ENCODE measurements at places on chromosomes 1 and 21.

GRCh38 chr21:34803782-34804370 is 135.1 kb downstream of the CLIC6 start:
- no peak for DNase-seq

DNA sequence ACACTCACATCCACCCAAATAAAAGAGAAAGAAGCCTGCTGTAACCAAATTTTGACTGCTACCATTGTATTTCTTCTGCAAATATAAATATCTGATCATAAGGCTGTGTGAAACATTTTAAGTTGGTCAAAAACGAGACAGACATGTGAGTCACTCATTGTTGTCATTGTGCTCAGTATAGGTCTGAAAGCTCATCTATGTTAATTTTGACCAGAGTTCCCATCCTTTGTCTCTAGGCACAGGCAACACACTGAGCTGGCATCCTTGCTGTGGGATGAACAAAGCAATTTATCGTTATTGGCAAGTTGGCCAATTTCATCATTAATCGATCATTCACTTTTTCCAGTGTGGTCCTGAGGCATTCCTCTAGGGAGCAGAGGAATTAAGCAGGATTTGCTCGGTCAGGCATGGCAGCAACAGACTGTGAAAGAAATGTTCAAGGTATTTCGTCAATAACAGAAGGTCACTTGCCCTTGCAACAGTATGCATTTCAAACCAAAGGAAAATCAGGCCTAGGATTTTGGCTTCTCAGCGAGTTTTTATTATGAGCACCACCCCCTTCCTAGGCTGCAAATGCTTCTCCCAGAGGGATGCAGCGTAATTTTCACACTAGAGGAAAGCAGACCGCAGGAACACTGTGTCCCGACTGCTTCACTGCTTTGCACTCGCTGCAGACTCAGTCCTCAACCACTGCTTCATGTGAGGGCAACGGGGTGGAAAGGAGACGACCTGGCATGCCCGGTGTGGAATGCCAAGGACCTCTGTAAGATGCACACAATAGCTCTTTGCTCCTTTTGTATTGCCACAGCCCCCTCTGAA is 87.9 kb upstream of the SMYD2 start:
- no peak for DNase-seq

- no peak for DNase-seq
Observed at GRCh38 chr1:201485184-201485774, 16.3 kb upstream of the PHLDA3 start.

DNA sequence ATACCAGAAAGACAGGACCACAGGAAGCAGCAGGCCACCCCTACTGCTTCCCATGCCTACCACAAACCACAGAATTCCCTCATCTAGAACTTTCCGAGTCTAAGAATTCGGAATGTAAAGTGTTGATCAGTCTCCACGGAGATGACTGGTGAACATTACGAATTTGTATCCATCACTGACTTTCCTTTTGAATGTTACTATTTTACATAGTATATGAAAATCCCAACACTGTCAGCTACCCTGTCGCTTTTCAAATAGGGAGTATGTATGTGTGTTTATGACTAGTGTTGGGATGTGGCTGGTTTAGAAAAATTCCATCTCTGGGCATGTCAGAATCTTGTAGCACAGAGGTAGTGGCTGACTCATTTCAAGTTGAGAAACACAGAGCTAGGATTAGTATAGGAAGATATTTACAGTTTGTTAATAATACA is 118.2 kb downstream of the COQ8A start:
- no peak for DNase-seq

- DNase-seq = no peak
Observed at GRCh38 chr1:62435231-62436038, 1.4 kb upstream of the USP1 start.

DNA sequence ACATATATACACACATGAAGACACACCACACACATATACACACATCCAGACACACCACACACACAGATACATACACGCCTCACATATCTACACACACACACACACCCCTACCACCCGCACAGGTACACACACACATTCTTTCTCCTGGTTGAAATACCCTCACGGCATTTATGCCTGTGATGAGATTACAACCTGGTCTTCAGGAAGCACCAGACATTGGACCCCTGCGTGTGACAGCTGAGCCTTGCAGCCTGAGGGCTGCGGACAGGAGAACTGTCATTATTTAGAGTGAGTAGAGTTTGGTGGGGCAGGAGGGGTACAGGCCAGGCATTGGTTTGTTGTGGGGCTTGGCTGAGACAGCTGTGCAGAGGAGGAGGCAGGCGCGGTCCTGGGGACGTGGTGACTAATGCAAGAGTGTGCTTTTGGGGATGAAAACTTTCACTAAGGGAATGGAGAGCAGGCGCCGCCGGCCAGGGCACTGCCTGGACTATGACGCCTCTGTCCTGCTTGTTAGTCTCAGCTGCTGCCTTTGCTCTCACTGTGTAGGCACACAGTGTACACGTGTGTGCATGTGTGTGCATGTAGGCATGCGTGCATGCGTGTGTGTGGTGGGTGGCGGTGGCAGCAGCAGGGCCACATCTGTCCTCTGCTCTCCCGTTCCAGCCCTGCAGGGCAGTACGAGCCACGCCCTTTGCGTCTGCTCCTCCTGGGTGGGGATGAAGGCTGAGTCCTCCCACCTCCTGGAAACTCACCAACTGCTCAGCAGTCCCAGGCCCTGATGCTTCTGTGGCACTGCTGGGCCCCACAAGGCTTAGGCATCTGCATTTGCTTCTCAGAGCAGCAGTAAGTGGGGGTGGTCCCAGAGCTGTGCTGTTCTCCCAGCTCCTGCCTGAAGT is 57.6 kb downstream of the SPSB1 start:
- no peak for DNase-seq

DNA sequence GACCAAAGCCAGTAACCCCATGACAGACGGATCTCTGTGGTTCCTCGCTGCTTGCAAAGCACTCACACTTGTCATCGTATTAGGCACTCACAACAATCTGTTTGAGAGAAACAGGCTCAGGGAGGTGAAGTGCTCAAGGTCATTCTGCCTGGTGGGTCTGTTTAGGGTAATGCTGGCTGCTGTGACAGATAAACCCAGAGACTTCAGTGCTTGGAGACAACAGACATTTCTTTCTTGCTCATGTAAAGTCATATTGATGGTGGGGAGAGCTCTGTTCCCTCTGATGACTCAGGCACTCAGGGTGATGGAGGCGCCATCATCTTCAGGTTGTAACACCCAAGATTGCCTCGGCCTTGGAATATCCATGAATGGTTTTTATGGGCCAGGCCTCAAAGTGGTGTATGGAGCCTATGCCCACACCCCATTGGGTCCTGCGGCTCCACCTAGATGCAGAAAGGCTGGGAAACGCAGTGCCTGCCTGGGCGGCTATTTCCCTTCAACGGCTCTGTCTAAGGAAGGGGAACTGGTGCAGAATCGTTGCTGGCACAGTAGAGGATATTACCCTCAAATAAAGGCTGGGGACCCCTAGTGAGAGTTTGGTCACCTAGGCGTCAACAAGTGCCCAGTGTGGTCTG is 71.6 kb upstream of the SELENON start:
- no peak for DNase-seq

- DNase-seq = no peak
Observed at GRCh38 chr1:109927911-109928321, 17.3 kb downstream of the CSF1 start.

- DNase-seq = no peak
Observed at GRCh38 chr1:184624051-184624450, 130.6 kb downstream of the EDEM3 start.

DNA sequence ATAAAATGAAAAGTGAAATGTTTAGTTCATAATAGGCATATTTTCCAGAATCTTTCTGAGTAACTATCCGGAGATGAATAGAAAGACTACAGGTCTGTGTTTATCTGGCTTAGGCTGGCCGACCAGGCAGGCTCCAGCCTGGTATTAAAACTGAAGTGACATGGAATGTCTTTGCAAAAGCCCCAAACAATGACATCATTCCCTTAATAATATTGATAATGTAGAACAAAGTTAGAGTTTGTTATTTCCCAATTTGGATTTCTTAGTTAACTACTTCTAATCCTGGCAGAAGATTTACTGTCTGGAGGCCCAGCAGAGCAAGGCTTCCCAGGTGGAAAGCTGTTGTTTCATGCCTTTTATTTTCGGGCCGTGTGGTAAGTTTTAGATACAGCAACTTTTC is 207.7 kb downstream of the GREM2 start:
- DNase-seq = no peak

GRCh38 chr1:20194757-20195461 is 8.6 kb upstream of the PLA2G2C start:
- DNase-seq = peak; percentile 62

- DNase-seq = peak; percentile 51
Observed at GRCh38 chr1:11784993-11785769, 20.6 kb downstream of the MTHFR start.

DNA sequence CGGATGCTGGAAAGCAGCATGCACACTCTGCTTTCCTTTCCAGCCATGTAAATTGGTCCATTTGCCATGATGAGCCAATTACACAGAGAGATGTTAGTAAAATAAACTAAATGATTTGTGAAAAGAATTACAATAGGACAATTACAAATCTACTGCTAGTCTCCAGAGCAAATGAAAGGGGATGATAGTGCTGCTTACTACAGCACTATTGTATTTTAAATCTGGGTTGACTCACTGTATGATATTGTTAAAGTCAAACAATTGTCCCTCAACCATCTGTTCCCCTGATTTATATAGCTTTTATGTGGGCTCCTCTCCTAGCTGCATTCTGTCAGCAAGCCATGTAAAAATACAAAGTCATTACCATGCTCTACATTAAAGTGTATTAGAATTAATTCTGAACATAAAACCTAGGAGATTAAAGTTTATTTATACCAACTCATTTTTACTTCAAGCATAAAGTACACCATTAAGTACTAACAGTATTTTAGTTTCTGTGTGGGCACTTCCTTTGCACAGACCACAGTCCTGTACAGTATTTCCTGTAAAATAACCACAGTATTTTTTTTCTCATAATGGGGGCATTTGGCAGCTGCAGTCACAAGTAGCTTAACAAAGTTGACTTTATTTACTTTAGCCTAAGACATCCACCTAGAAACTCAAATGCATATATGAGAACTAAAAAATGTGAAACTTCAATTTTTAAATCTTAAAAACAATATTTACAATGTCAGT is 135.8 kb downstream of the VAV3 start:
- no peak for DNase-seq

GRCh38 chr1:201348211-201348566 is 29.3 kb downstream of the TNNT2 start:
- DNase-seq = peak; percentile 64

- no peak for DNase-seq
Observed at GRCh38 chr1:23394684-23395083, 25.0 kb upstream of the ZNF436 start.

DNA sequence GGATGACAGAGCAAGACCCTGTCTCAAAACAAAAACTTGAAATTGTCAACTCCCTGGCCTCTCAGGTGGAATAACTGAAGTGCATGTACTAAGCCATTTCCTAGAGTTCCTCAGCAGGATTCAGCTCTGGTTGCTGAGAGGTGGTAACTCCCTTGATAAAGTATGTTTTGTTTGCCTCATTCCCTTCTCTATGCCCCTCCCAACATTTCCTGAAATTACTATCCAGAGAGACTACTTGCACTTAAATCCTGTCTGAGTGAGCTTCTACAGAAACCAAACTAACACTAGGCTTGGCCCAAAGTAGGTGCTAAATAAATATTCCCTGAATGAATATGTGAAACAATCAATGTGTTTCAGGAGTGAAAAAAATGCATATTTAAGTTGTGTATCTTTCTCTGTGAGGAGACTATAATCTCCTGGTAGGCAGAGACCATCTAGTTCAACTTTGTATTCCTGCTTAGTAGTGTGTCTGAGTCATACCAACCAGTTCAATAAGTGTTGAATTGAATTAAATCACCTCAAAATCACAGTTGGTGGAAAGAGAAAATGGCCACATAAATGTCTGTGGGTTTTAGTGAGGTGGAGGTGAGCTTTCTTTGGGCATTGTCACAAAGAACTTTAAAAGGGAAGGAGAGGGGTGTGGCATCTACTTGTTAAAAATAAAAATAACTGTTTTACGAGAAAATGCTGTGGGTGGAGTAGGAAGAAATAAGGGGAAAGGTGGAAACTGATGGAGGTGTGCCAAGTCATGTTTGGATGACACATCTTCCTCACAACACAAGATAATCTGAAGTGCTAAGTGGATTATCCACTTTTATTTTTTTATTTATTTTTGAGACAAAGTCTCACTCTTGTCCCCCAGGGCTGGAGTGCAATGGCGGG is 12.6 kb downstream of the RIMKLA start:
- no peak for DNase-seq

GRCh38 chr1:78052685-78053405 is 7.1 kb downstream of the GIPC2 start:
- no peak for DNase-seq

DNA sequence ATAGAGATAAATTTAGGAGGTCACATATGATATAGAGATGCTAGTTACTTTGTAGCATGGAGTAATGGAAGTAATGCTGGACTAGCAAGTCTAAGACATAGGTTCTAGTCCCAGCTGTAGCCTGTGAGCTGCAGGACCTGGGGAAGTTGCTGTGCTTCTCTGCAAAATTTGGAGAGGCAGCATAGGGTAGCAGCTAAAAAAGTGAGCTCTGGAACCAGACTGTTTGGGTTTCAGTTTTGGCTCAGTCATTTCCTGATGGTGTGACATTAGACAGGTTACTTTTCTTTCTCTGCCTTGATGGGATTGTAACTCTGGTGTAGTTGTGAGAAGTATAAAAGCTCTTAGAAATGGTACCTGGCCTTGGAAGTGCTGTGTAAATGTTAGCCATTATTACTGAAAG is 3.3 kb downstream of the METTL13 start:
- DNase-seq = no peak

- DNase-seq = no peak
Observed at GRCh38 chr1:229114315-229114714, 156.6 kb upstream of the RAB4A start.

DNA sequence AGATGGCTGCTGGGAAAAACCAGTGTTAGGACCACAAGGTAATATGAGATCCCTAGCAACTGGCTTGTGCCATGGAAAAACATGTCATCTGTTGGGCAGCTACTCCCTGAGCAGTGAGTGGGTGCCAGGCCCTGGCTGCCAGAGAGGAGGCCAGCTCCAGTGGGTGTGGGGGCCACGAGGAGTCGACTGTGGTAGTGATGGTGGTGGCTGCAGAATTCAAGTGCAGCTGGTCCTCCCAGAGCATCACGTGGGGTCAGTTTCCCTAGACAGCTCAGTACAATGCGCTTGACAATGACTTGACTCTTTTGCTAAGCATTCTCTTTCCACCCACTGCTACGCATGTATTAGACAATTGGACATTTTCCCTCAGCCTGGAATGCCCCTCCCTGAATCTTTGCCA is 14.5 kb upstream of the CDC42 start:
- no peak for DNase-seq

Data from SK-MEL-5 (cell line).